Upper lobe of right lung (tissue), 1 donor: ENCODE measurements at places on chromosomes 4 and X.

GRCh38 chr4:68288393-68288740 is 42.9 kb upstream of the TMPRSS11B start:
- H3K27me3 ChIP-seq = no peaks in the 10 kb centered on the region
- no peaks in the 10 kb centered on the region for H3K4me1 ChIP-seq
- H3K27ac ChIP-seq = no peak overlapping the region
- H3K36me3 ChIP-seq = no peaks in the 10 kb centered on the region

DNA sequence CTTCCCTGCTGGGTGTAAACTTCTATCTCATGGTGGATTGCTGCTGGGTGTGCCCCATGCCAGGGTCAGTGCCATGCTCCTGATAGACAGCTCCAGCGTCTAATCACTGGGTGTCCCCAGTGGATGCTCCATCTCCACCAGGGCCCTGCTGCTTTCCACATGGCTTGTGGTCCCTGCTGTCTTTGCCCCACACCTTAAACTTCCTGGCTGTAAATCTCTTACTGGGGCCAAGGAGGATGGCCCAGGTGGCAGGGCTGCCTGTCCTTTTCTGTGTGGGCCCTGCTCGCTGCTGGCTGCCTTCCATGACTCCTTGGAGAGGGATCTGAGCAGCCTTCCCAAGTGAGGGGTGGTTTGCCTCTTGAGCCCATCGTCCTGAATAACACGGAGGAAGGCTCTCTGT is 51.8 kb downstream of the RGS12 start:
- no peaks in the 10 kb centered on the region for H3K36me3 ChIP-seq
- DNase-seq = no peak
- no peak overlapping the region for H3K4me3 ChIP-seq
- H3K27ac ChIP-seq = no peak overlapping the region

- no peaks in the 10 kb centered on the region for H3K4me1 ChIP-seq
- no peak for DNase-seq
- no peak overlapping the region for H3K27ac ChIP-seq
- no peaks in the 10 kb centered on the region for H3K27me3 ChIP-seq
Measured at GRCh38 chr4:106530024-106530361, 161.4 kb upstream of the GIMD1 start.

- H3K36me3 ChIP-seq = no peaks in the 10 kb centered on the region
- no peak overlapping the region for H3K27ac ChIP-seq
- H3K4me3 ChIP-seq = no peak overlapping the region
- H3K4me1 ChIP-seq = no peaks in the 10 kb centered on the region
Measured at GRCh38 chr4:73208376-73208775, 50.2 kb downstream of the ANKRD17 start.

DNA sequence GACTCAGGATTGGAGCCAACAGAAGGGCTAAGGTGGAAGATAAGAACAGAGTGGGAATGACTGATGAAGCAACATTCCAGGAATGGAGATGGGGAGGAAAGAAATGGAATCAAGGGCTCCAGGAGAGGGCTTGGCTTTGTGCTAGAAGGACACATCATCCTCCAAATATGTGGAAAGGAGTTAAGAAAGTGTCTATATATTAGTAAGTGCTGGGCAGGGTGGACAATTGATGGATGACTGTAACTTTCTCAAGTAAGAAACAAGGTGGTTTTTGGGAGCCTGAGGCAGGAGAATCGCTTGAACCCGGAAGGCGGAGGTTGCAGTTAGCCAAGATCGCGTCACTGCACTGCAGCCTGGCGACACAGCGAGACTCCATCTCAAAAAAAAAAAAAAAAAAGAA is 71.6 kb upstream of the NFKB1 start:
- no peaks in the 10 kb centered on the region for H3K27me3 ChIP-seq
- H3K4me1 ChIP-seq = peaks cover 3% of the 10 kb centered on the region
- no peak overlapping the region for H3K4me3 ChIP-seq

DNA sequence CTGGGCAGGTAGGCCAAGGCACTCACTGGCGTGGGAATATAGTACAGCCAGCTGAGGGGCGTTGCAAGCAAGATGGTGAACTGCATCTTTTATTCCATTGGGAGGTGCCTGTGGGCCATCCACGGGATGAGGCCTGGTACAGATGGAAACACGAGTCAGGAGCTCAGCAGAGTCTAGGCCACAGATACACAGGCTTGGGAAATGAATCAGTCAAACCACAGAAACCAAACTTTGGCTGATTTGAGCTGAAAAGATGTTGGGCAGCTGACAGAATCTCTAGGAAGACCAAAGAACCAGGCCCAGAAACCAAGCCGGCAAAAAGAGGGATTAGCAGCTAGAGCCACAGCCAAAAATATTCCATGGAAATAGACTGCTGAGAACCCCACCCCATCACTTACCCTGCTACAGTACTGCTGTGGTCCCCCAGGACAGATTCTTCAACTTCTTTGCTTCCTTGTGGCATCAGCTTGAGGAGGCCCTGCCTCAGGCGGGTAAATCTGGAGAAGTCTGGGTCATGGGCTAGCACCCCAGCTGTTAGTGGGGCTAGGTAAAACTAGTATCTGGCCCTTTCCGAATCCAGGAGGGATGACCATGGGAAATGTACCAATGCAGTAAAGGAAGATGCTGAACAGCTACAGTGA is 75.4 kb downstream of the TMEM131L start:
- no peak overlapping the region for H3K27ac ChIP-seq
- H3K4me1 ChIP-seq = peaks cover 10% of the 10 kb centered on the region
- no peak for DNase-seq
- H3K27me3 ChIP-seq = no peaks in the 10 kb centered on the region

DNA sequence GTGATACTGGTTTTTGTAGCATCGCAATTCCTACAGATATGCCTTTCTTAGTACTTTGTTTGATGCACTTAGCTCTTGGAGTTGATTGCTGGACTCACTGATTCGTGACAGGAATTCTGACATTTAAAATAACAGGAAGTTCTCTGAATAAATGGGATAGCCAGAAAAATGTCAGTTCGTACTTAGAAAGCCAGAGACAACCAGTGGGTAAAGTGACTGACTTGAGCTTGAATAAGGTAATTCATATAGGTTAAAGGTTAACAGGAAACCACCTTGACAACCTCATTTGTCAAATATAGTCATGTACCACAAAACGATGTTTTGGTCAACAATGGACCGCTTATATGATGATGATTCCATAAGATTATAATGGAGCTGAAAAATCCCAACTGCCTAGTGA is 181.4 kb downstream of the RPA4 start:
- H3K36me3 ChIP-seq = no peaks in the 10 kb centered on the region
- H3K4me1 ChIP-seq = no peaks in the 10 kb centered on the region
- no peak overlapping the region for H3K27ac ChIP-seq
- no peaks in the 10 kb centered on the region for H3K27me3 ChIP-seq
- H3K4me3 ChIP-seq = no peak overlapping the region
- no peak for DNase-seq

DNA sequence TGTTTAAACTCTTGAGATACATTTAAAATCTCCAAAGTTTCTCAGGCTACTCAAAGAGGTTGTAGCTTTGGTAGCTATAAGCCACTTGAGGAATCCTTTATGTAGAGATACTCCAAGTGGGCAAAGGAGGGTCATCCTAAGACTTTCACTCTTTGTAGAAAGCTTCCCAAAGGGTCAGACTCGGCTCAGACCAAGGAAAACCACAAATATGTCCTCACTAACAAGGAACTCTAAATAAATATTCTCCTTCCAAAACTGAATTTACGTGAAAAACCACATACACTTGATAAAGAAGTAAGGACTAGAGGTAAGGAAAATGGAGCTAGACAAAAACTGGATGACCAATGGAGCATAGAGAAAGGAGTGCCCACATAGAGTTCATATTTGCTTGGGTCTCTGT is 41.7 kb upstream of the DDX60 start:
- no peak overlapping the region for H3K4me3 ChIP-seq
- no peak overlapping the region for H3K27ac ChIP-seq
- no peaks in the 10 kb centered on the region for H3K27me3 ChIP-seq
- DNase-seq = no peak

DNA sequence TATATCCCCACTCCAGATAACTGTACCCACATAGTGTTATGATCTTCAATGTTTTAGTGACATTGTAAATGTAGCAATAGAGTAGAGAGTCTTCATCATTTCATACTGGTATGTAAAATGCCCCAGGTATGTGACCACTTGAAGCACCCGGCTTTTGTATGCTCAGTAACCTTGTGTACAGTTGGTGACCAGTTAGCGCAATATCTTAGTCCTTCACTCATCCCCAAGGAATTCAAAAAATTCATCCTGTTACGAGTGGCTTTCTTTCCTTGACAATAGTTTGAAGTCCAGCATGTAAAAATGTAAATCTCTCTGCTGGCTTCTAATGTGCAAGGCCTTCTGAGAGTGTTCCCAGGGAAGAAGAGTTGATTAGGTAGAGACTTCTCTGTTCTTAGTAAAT is 145.6 kb downstream of the ARX start:
- no peak overlapping the region for H3K4me3 ChIP-seq
- H3K27me3 ChIP-seq = no peaks in the 10 kb centered on the region
- no peak overlapping the region for H3K27ac ChIP-seq
- no peaks in the 10 kb centered on the region for H3K36me3 ChIP-seq
- H3K4me1 ChIP-seq = no peaks in the 10 kb centered on the region
- DNase-seq = no peak

DNA sequence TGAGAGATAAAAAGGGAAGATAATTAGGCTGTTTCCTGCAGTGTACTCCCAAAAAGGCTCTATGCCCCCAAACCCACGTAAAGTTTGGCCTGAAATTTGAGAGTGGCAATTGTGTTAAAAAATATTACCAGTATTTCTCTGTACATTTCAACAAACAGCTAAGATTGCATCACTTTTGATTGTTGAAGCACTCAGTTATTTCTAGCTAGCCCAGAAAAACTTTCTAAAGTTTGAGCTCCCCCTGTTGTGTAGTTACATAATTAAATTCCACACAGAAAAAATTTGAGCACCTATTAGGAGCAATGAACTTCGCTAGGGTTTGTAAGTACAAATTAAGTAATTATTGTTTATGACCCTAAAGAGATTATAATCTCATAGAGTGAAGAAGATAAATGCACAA is 109.4 kb downstream of the DLG3 start:
- H3K36me3 ChIP-seq = no peaks in the 10 kb centered on the region
- H3K27me3 ChIP-seq = no peaks in the 10 kb centered on the region
- no peak overlapping the region for H3K4me3 ChIP-seq
- H3K27ac ChIP-seq = no peak overlapping the region

DNA sequence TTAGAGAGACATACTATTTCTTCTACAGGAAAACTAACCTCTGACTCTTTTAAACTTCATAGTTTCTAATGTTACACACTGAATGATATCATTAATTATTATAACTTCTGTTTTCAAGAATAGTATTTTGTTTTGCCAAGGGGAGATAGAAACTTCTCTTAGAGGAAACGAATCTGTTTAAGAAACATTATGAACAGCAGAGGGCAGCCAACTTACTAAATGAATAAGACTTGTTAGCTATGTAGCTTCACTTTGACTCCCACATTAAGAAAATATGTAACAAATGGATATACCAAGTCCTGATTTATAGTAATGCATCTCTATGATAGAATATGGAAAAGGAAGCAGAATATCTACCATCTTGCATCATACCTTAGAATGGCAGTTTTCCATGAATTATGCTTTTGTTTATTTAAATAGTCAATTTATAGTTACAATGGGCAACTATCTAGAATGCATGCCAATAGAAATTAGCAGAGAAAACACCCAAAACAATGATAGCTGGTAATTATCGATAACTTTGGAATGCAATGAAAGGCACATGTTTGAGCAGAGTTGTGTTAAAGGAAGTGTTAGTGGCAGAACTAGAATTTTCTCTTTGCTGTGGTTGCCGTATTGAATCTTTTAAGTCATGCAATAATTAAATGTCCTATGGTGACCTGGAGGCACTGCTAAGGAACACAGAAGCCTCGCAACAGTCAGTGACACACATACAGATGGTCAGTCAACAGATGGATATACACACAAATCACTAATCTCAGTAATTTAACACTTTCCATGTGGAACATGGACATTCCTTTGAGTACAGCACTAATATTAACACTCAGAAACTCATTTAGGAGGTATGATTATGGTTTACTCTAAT is 105.7 kb upstream of the PDLIM3 start:
- no peaks in the 10 kb centered on the region for H3K27me3 ChIP-seq
- no peaks in the 10 kb centered on the region for H3K4me1 ChIP-seq
- no peaks in the 10 kb centered on the region for H3K36me3 ChIP-seq
- no peak overlapping the region for H3K4me3 ChIP-seq
- no peak overlapping the region for H3K27ac ChIP-seq

GRCh38 chr4:173486714-173487392 is 43.2 kb downstream of the HAND2 start:
- no peaks in the 10 kb centered on the region for H3K36me3 ChIP-seq
- peaks cover 9% of the 10 kb centered on the region for H3K4me1 ChIP-seq
- no peak for DNase-seq
- no peak overlapping the region for H3K27ac ChIP-seq
- no peak overlapping the region for H3K4me3 ChIP-seq

DNA sequence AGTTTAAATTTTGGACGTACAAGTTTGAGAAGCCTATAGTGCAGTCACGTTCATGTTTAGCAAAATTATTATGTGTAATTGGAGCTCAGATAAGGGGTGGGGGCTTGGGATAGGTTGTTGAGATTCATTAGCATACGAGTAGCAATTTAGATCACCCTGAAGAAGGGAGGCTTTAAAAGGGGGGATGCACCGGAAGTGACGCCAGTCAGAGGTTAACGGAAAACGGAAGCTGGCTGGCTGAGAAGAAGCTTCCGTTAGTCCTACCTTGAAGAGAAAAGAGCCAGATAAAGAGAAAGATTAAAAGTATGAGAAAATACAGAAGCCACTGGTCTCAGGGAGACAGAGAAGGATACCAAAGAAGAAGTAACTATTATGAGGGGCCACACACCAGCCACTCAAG is 1.1 kb upstream of the NXT2 start:
- H3K4me3 ChIP-seq = no peak overlapping the region
- DNase-seq = no peak
- no peaks in the 10 kb centered on the region for H3K36me3 ChIP-seq
- no peak overlapping the region for H3K27ac ChIP-seq
- no peaks in the 10 kb centered on the region for H3K27me3 ChIP-seq

DNA sequence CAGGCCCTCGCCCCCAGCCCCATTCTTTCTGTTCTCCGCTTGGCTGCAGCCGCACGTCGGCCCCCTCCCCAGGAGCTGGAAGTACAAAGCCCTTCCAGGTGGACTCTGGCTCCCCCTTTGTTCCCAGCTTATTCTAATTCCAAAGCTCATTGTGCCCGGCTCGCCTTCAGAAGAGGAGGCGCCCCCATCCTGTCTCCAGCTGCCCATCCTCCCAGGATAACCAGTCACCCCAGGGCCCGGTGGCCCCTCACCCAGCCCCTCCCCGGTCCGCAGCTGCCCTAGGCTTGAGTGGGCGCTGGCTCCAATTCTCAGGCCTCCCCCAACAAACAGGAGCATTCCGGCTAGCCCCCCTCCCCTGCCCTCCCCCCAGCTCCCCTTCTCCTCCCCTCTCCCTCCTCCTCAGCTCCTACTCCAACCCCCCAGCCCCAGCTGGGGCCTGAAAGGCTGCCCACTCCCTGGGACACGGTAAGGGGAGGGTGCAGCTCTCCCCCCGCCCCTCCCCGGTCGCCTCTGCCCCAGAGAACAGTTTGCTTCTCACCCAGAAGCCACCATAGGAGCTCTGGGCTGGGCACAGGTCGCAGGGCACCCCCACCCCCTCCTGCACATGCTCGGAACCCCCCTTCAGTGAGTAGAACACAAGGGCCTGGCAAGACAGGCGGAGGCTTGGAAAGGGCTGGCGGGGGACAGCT is 3.1 kb upstream of the SLC6A8 start:
- no peaks in the 10 kb centered on the region for H3K4me1 ChIP-seq
- no peaks in the 10 kb centered on the region for H3K27me3 ChIP-seq
- H3K4me3 ChIP-seq = no peak overlapping the region
- no peaks in the 10 kb centered on the region for H3K36me3 ChIP-seq
- DNase-seq = peak; percentile 13
